ENCODE measurements at places on chromosomes 5 and 9. TPM values are rescaled to one million over a fixed set of nuclear protein-coding genes. Genes with fewer than 3 reads are reported as not detected.

The SMIM32 gene
- not detected for total RNA-seq

The CHMP5 gene
- total RNA-seq = 9.8 TPM

The MZB1 gene
- total RNA-seq = 1.2 TPM

The ARHGEF37 gene
- 22.6 TPM for total RNA-seq

The LMAN2 gene
- 193 TPM for total RNA-seq

The INSYN2B gene
- not detected for total RNA-seq

The GABRB2 gene
- total RNA-seq = 0.14 TPM

The ACSL6 gene
- 2.9 TPM for total RNA-seq

The CA9 gene
- 670 TPM for total RNA-seq

The PRR16 gene
- total RNA-seq = 2.3 TPM

The GALNT12 gene
- total RNA-seq = 27.7 TPM

The ALDH1A1 gene
- 317 TPM for total RNA-seq

The IFNA17 gene
- not detected for total RNA-seq

The CTSL gene
- 104 TPM for total RNA-seq

The TRAPPC13 gene
- total RNA-seq = 9.0 TPM

The PRUNE2 gene
- 311 TPM for total RNA-seq

The SCAI gene
- 1.2 TPM for total RNA-seq

The STPG3 gene
- not detected for total RNA-seq

The EGFL7 gene
- total RNA-seq = 59.6 TPM

The TIMD4 gene
- not detected for total RNA-seq

All from stomach (tissue), 19 donors.